Aorta (tissue), 5 donors: ENCODE measurements at places on chromosomes 7 and 10. TPM values are rescaled to one million over a fixed set of nuclear protein-coding genes. Genes with fewer than 3 reads are reported as not detected.

DNA sequence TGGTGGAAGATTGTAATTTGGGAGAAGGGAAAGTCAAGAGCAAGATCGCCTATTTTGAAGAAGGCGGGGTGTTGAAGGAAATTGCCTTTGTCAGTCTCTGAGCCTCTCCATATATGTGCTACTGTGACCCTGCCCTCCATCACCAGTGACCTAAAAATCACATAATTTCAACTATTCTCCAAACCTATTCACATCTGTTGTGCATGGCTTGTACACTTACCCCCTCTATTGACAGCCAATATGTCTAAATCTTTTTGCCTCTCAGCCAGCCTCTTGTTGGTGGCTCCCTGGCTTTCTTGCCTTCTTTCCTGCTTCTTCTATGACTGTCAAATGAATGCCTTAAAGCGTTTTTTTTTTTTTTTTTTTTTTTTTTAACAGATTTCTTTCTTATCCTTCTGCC, 295.6 kb downstream of the AUTS2 start:
- DNase-seq, result no peak

- no peak for DNase-seq
Measured at GRCh38 chr7:23105086-23105643, 420 bp upstream of the KLHL7 start.

DNA sequence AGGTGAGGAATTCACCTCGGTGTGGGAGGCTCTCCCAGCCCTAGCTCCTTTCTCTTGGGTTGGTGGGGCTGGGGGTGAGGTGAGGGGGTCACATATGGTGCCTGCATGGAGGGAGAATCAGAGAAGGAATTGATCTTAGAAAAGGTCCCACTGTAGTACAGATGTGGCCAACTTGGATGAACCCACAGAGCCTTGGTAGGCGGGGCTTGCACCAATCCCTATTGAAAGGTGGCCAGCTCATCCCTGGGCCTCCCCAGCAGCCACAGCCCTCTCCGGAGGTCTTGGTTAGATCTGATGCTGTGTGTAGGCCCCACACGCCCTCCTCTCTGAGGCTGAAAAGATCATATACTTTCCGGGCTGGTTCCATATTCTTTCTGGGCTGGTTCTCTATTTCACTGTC, 19.0 kb downstream of the HKDC1 start:
- DNase-seq, result no peak

DNA sequence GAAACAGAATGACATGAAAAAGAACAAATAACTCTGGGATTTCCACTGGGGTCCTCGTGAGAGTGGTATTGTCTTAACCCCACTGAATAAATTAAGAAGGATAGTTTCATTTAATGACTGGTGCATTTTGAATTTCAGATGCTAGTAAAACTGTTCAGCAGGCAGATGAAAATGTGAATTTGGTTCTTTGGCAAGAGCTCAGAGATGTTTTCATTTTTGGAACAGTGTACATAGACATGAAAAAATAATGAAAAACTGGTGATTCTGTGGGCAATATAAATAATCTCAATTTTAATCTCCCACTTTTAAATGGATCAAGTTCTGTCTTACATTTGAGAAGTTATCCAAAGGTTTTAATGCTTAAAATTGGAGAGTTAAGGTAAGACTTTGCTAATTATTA, 84.1 kb downstream of the TRIL start:
- no peak for DNase-seq

DNA sequence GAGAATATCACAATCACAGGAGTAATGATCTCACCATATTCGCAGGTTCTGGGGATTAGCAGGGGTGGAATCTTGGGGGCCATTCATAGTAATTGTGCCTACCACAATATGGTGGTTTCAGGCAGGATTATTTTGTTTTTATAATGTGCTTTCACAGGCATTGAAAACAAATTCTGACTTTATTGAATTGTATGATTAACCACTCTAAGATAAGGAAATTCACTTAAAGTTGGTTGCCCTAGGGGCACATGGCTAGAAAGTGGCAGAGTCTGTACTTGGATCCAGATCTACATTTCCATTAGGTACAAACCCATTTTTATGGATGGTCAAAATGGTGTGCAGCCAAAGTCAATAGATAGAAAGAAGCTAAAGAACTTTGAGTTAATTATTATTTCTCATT, 1.7 kb downstream of the CROT start:
- no peak for DNase-seq

DNA sequence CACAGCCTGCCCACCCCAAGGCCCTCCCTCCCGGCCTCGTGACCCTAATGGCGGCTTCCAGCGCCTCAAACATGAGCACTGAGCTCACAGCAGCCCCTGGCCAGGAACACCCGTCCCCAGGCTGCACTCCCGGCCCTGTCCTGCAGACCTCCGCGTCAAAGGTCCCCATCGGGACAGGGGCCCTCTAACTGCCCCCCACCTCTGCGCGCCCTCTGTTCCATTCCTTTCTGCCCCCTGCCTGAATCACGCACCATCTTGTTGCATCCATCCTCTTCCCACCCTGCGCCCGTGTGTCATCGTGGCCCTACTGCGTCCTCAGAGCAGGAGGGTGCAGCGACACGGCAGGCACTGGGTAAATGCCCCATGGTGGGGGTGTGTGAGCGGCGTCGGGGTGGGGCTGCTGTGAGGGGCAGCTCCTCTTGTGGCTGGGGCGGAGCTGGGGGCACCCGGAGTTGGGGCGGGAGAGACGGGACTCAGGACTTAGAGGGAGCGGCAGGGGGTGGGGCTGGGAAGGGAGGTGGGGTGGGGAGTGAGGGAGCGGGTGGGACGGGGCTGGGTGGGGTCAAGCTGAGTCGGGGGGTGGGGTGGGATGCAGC, 13.4 kb downstream of the SLC29A4 start:
- DNase-seq, result no peak

- DNase-seq, result no peak
Measured at GRCh38 chr10:73923935-73924598, 13.1 kb downstream of the PLAU start.

- DNase-seq, result peak; percentile 96
Measured at GRCh38 chr7:100837099-100837836, 9.9 kb upstream of the EPHB4 start.

DNA sequence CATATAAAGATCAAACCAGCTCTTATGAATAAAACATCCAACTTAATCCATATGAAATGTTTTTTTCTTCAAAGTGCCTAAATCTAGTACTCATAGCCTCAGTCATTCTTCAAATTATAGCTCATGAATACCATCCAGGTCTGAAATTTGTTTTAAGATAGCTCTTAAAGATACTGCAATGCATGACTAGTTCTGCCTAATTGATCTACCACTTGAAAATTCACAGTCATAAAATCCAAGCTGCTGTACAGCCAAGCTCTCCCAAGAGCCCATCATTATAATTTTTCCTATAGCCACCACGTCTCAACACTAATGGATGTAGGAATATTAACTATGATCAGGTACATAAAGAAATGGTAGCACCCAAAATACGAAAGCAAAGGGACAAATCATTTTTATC, 87.9 kb upstream of the RNF148 start:
- no peak for DNase-seq

- DNase-seq, result no peak
Measured at GRCh38 chr10:90832111-90832510, 25.7 kb downstream of the HTR7 start.

- DNase-seq, result no peak
Measured at GRCh38 chr7:38756521-38756920, 125.3 kb upstream of the AMPH start.

DNA sequence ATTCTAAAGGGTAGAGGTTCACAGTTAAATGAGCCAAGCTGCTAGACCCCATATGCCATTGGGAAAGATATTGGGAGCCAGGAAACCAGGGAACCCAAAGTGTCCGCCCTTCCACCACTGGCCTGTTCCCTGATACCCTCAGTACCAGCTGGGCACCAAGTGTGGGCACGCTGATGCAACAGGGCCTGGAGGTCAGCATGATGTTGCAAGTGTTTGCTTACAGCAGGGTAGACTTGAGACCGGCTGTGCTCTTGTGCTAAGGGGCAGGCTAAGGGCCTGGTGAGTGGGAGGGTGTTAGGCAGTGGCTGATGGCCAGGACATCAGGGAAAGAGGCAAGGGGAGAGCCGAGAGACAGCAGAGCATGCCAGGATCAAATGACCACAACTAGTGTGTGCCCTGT, 21.0 kb upstream of the MYL7 start:
- DNase-seq, result no peak

GRCh38 chr10:58998924-58999713, 177.3 kb upstream of the PHYHIPL start:
- peak; percentile 80 for DNase-seq

DNA sequence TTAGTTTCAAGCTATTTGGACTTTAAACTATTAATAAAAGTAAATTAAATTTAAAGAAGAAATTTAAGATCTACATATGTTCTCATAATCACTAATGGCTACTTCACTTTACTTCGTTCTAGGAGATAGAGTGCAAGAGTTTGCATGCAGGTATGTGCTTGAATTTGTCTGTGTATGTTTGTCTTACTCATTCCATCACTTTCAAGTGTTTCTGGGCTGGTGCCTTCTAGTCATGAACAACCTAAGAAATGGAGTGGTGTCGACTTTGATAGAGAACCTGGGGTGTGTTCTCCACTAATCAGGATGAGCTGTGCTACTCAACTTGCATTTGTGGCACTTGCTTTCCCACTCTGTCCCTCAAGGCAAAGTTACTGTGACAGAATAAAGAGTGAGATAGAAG, 169.9 kb downstream of the KCND2 start:
- no peak for DNase-seq

DNA sequence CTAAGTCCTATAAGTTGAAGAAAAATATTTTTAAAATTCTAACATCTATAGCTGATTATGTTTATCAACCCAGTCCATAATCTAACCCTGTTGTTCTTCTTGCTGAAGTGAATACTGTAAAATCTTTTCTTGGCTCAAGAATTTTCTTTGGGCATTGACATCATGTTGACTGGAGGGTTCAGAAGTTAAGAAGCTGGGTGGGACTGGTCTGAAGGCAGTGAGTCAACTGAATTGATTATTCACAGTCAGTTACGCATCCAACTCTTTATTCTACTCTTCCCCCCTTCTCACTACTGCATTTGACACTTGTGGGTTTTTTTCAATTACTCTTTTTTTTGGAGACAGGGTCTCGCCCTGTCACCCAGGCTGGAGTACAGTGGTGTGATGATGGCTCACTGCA, 31.0 kb downstream of the DENND2A start:
- no peak for DNase-seq

- DNase-seq, result no peak
Measured at GRCh38 chr7:2520131-2520760, 672 bp downstream of the LFNG start.

GRCh38 chr10:32104181-32104580, 48.0 kb upstream of the KIF5B start:
- DNase-seq, result no peak

DNA sequence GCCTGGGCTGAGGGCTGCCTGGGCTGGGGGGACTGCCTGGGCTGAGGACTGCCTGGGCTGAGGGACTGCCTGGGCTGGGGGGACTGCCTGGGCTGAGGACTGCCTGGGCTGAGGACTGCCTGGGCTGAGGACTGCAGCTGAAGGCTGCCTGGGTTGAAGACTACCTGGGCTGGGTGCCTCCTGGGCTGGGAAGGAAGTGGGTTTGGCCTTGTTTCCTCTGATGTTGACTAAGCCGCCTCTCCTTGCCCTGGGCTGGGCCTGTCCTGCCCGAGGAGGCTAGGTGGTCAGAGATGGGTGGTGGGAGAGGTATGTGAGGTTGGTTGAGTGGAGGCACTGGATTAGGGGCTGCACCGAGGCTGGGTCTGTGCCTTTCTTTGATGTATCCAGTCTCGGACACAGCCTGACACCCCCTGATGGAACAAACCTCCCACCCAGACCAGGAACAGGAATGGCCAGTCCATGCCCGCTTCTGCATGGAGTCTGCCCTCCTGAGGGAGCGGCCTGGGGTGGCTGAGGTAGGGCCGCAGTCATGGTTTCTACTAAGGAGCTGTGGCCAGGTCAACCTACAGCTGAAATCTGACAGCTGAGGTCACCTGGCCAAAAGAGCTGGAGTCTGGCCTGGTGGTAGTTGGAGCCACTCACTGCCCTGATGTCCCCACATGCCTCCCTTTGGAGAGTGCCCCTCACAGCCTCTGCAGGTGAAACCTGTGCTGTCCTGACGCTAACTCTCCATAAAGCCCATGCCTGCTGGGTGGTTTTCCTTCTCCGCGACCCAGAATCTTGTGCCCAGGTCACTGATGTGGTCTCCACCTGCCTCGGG, 22.3 kb downstream of the SCART1 start:
- no peak for DNase-seq

DNA sequence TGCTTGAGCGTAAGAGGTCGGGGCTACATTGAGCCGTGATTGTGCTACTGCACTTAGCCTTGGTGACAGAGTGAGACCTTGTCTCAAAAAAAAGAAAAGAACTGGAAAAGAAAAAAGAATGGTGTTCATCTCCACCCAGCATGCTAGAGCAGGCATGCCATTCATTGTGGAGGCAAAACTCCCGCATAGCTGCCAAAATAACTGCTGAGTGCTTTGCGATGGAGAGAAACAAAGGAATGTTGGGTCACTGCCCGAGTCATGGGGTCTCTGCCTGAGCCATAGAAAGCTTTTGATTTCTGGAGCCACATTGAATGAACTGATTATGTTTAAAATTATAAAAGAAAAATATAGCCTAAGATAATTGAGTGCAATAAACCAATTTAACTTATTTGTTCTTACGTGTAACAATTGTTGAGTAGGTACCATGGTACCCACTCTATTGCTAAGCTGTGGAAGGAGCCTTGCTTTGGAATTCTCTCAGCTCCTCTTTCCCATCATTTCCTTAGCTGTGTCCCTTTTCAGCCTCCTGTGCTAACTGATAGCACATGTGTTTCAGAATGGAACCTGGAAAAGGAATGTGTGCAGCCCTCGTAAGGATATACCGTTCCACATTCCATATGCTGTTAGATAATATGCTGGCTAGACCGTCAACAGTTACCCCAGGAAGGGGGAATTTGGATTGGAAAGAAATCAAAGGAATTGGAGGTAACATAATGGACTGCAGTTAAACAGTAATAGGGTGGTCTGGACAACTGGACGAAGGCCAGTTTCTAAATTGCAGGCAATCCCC, 99.0 kb downstream of the KIAA1217 start:
- no peak for DNase-seq

- no peak for DNase-seq
Measured at GRCh38 chr7:129368389-129368986, 65.7 kb upstream of the STRIP2 start.

PIK3CG gene
- total RNA-seq, result 5.9 TPM

PAPOLB gene
- 0.54 TPM for total RNA-seq

WNT16 gene
- total RNA-seq, result not detected

PLXDC2 gene
- total RNA-seq, result 87.1 TPM

CLDN15 gene
- total RNA-seq, result 14.8 TPM

LIPJ gene
- total RNA-seq, result 0.87 TPM

FBXO24 gene
- total RNA-seq, result 0.81 TPM
